HuH-7 (cell line): ENCODE measurements at places on chromosomes 7 and 10.

DNA sequence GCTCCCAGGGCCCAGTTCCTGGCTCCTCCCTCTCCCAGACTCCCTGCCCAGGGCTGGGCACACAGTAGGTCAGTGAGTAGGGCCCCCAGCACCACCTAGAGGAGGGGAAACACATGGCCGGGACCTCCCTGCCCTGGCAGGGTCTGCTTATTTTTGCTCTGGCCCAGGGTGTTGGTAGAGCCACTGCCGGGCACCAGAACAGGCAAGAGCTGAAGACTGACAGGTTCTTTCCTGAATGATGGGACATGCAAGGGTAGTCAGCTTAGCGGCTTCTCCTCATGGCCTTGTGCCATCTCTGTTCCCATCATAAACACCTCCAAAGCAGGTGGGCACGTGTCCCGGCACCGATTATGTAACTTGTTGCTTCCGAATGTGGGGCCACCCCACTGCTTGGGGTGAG, 86.5 kb downstream of the NEURL1 start:
- no peak for DNase-seq

GRCh38 chr7:39721919-39722597, 98.7 kb downstream of the RALA start:
- DNase-seq, result no peak

DNA sequence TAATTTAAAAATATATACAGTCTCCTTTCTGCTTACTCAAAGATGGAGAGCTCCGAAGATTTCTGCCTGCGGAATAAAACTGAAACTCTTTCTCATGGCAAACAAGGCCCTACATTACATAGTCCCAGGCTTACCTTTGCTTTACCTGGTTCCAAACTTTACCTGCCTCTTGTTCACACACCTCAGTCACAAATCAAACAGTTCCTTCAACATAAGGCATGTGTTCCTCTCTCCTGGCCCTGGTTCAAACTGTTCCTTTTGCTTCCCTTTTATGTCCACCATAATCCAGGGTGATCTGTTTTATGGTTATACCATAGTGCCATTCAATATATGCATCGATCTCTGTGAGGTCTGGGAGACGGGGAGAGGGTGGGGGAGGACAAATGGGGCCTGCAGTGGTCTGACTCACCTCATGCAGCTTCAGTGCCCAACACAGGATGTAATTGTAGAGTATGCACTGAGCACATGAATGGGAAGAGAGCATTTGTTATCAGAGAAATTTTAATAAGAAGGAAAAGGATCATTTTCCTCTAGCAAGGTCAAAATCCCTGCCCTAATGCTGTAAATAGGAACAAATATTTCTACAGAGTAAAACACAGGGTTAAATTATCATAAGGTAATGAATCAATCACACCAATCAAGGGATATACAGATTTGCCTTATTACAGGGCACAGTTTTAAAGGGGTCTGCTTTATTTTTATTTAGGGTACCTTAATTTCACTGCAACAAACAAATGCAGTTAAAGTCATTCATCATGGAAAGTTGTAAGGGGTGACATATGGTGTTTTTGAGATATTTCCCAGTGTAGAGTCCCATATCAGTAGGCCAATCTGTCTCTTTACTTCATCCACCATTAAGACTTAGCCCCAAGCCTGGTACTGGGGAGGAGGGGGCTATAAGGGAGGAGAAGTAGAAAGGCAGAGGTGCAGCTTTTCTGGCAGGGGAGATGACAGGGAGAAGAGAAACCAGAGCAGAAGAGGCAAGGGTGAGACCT, 88.8 kb upstream of the PDE1C start:
- no peak for DNase-seq

DNA sequence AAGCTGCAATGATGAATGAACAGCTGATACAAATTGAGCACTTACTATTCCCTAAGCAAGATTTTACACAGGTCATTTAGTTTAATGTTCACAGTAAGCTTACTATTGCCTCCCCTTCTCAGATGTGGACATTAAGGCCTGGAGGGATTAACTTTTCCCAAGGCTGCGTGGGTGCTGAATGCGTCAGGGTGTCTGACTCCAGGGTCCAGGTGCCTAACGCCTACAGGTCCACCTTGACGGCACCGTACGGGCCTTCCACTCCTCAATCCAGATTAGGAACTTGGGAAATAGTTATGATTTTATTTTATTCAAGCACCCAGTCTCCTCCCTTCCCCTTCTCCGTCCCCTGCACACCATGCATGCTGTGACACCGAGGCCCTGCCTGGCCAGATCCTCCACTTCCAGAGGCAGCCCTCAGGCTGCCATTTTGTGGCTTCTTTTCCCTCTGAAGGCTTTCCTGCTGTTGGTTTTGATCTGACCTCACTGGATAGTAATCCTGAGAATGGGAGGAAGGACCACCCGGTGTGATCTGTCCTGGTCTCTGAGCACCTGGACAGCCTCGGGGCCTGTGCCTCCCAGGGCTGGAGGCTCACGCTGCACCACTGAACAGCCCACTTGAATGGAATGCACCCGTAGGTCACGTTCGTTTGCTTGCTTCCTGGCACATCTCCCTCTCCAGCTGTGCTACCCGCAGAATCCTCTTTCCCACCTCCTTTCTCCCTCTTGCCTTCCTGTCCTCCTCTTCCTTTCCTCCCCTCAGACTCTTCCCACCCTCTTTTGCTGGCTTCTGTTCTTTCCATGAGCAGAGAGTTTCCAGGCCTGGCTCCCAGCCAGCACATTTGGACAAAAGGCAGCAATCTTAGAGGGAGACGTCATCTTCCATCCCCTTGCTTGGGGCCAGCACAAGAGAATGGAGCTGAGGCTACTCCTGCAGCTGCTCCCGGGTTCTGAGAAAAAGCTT, 14.4 kb downstream of the DENND2A start:
- no peak for DNase-seq

- DNase-seq, result no peak
These were observed 137.4 kb upstream of the AKR1E2 start for GRCh38 chr10:4688601-4689000.

DNA sequence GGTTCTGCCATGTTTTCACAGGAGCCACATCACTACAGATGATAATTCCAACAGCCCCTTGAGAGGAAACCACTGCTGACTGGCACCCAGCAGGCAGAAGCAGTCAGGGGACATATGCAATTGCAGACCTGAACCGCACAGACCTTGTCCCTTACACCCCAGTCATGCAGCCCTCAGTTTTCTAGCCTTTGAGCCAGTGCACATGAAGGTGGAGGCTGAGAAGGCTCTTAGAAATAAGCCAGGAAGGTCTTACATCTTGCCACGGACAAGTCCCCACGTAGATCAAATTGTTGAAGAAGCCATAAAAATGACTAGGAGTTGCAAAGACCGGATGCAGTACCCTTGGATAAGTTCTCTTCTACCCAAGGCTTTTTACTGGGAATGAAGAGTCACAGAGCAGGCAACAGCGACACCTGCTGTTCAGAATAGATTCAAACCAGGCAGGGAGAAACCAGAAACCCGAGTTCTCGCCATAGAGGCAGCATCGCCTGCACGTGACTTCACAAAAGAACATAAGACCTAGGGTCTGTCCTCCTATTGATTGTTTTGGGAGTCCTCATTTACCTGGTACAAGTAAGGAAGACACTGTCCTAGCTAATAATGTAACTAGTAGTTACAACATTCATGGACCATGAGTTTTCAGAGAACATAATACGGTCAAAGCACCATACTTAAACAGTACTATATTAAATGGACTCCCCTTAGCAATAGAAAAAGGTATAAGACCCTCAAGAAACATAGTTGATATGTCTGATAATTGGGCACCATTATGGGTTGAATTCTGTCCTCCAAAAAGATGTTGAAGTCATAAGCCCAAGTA, 11.1 kb downstream of the STEAP1B start:
- peak; percentile 75 for DNase-seq

DNA sequence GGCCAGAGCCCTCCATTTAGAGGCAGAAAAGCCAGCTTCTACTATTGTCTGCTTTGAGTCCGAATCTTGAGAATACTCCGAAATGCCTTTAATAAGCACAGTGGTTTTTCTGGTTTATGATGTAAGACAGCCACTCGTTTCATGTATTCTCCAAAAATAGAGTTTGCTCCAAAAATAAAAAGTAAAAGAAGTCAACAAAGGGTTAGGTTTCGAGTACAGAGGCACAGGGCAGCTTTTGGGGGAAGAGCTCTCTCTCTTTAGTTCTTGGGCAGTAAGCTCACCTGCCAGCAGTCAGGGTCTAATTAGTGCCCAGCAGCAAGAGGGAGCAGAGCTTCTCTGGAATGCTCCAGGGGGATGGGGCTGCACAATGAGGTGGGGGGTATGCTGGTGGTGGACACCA, 20.2 kb downstream of the CREB3L2 start:
- no peak for DNase-seq

GRCh38 chr10:15795036-15795792, 65.1 kb downstream of the MINDY3 start:
- DNase-seq, result no peak

GRCh38 chr10:72244573-72245038, 28.5 kb upstream of the ASCC1 start:
- DNase-seq, result no peak

GRCh38 chr10:14556285-14556956, 218.3 kb downstream of the FAM107B start:
- DNase-seq, result peak; percentile 48
